ENCODE measurements at places on chromosomes 1 and 21.

- no peak for DNase-seq
Observed at GRCh38 chr1:182600745-182601415, 3.3 kb downstream of the RGS16 start.

GRCh38 chr1:88658419-88658818 lies 25.7 kb upstream of the PKN2 start:
- no peak for DNase-seq

GRCh38 chr1:210366767-210367166 lies 38.1 kb downstream of the HHAT start:
- DNase-seq = no peak

GRCh38 chr1:68497358-68497698 lies 446 bp upstream of the DEPDC1 start:
- DNase-seq = no peak

GRCh38 chr1:67759692-67760029 lies 73.6 kb downstream of the GNG12 start:
- DNase-seq = no peak

DNA sequence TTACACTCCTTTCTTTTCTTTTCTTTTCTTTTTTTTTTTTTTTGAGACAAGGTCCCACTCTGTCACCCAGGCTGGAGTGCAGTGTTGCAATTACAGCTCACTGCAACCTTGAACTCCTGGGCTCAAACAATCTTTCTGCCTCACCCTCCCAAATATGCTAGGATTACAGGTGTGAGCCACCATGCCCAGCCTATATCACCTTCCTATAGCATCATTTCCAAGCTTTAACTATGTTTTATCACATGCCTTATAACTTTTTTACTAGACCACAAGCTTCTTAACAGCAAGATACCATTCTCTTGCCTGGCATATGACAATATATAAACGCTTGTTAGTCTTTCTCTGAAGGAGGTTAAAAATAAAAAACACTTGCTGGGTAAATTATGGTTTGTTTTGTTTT lies 55.3 kb upstream of the MUTYH start:
- no peak for DNase-seq

- DNase-seq = no peak
Observed at GRCh38 chr1:27990920-27991537, 31.3 kb downstream of the XKR8 start.

- no peak for DNase-seq
Observed at GRCh38 chr1:155010211-155010918, 7.8 kb downstream of the ZBTB7B start.

DNA sequence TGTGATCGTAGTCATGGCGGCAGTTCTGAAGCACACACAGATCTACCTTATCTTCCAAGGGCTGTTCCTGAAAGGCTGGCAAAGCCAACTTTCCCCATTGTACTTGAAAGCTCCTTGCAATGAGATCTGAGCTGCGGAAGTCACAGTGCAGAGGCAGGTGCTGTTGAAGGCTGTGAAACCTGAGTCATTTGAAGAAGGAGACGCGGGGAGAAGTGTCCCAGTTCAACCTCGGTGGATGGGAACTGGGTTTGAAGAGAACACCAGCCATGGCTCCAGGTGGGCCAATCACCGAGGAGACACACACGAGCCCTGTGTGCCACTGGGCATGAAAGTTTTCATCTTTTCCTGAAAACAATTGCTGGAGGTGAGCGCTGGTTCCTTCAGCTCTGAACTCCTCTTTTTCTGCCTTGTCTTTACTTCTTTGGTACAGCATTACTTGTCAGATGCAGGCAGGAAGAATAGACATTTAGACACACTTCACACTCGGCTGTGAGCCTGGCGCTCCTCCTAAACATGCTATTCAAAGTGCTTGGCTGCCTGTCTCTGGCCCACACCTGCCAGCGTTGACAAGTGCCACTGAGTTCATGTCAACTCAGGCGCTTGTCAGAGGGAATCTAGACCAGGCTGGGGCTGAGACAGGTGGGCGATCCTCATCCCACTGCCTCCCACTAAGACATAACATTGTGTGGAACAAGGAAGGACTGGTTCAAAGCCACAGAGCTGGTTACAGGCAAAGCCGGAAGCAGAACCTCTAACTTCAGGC lies 25.7 kb upstream of the PDE9A start:
- no peak for DNase-seq

DNA sequence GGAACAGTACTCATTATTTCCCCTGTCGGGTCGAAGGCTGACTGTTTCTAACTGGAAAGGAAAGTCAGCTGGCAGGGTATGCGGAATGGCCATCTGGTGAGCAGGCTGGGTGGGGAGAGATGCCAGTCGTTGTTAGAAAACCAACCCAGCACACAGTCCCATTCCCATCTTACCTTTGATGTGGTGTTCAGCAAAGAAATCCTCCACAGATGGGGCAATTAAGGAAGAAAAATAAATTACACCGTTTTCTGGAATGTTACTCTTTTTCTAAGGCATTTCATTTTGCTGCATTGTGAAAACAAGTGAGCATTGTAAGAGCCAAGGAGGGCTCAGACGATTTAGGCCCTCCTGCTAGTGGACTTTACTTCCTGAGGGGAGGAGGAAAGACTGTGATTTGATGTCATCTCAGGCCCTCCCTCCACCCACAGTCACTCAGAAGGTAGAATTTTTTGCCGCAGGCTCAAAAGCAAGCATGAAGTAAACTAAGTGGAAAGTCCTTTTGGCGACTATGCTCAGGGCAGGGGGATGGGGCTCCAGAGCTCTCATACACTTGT lies at the start of gene SLC16A4:
SLC16A4 (minus strand) TSS at position 335 of the 554 bp plus-strand sequence. CDS start 1,703 bp downstream, outside the sequence.
- peak; percentile 95 for DNase-seq

- DNase-seq = no peak
Observed at GRCh38 chr1:87230501-87230900, 98.2 kb upstream of the LMO4 start.

GRCh38 chr1:43436371-43436770 lies 17.4 kb downstream of the HYI start:
- peak; percentile 26 for DNase-seq

DNA sequence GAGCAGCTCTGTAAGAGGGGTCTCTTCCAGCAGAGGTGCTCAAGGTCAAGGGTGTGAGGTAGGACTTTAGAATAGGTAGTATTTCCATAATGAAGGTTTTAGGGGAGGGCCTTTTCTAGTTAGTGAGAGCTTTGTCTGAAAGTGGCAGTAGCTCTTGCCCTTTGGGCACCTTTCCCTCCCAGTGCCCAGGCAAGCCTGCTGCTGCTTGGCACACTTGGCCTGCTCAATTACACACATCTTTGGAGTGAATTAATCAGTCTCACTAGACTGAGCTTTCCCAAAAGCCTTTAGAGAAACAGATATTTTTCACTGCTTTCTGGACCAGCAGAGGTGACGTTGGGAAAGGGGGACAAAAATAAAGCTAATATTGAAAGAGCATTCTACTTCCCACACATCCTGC lies 48.0 kb downstream of the MAB21L3 start:
- no peak for DNase-seq

- no peak for DNase-seq
Observed at GRCh38 chr1:7675431-7676273, 95.4 kb upstream of the VAMP3 start.

GRCh38 chr1:203649551-203649998 lies 22.9 kb downstream of the ATP2B4 start:
- no peak for DNase-seq

DNA sequence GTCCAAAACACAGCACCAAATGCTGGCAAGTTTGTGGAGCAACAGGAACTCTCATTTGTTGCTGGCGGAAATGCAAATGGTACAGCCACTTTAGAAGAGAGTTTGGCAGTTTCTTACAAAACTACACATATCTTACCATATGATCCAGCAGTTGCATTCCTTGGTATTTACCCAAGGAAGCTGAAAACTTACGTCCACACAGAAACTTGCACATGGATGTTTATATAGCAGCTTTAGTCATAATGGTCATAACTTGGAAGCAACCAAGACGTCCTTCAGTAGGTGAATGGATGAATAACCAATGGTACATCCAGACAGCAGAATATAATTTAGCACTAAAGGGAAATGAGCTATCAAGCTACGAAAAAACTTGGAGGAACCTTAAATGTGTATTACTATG lies 66.4 kb downstream of the MARK1 start:
- peak; percentile 4 for DNase-seq
